Sigmoid colon (tissue), 7 donors: ENCODE measurements at places on chromosomes 7 and 10. TPM values are rescaled to one million over a fixed set of nuclear protein-coding genes. Genes with fewer than 3 reads are reported as not detected.

- H3K36me3 ChIP-seq, result no peaks in the 10 kb centered on the region
- H3K27me3 ChIP-seq, result no peaks in the 10 kb centered on the region
- DNase-seq, result no peak
Observed at GRCh38 chr10:676178-676577, 13.3 kb downstream of the DIP2C start.

DNA sequence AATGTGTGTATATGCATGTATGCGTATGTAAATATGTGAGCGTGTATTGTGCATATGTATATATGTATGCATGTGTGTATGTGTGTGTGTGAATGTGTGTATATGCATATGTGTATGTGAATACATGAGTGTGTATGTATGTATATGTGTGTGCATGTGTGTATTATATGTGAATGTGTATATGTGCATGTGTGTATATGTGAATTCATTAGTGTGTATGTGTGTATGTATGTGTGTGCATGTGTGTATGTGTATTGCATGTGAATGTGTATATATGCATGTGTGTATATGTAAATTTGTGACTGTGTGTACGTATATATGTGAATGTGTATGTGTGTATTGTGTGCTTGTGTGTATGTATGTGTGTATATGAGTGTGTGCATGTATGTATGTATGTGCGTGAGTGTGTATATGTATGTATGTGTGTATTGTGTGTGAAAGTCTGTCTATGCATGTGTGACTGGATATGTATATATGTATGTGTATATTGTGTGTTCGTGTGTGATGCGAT lies 455.9 kb downstream of the TYW1 start:
- no peaks in the 10 kb centered on the region for H3K36me3 ChIP-seq
- no peaks in the 10 kb centered on the region for H3K4me1 ChIP-seq
- no peak overlapping the region for H3K4me3 ChIP-seq

DNA sequence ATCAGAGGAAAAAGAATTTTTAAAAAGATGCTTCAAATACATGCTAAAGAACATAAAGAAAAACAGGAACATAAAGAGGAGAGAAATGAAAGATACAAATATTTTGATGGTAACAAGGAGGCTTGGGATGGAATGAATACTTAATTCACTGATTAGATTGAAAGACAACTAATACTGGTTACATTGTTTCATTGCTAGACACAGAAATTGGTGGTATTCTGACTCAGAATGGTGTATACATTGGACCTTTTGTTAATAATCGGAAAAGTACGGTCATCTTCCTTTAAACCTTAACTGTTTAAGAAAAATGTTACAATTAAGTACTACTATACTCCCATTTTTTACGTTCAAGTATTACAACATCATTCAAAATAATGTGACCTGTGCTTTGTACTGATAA lies 567.5 kb downstream of the PARD3 start:
- H3K27ac ChIP-seq, result no peak overlapping the region
- H3K4me1 ChIP-seq, result no peaks in the 10 kb centered on the region
- H3K27me3 ChIP-seq, result no peaks in the 10 kb centered on the region
- no peak overlapping the region for H3K4me3 ChIP-seq

DNA sequence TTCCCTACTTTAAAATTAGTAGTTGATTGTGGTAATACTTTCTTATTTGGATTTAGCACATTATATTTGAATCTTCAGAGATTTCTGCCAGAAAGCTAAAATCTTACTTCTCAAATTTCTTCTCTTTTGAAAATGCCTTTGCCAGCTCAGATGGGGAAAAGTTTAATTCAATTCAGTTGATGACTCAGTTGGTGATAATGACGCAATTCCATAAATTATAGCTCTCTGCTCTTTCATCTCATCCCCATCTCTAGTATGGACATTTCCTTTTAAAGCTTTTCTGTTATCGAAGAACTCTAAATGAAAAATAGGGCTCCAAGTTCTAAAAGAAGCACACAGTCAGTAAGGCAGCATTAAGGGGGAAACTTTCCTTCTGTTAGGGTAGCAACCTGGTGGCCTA lies 25.5 kb downstream of the RNLS start:
- H3K4me3 ChIP-seq, result no peak overlapping the region
- no peak for DNase-seq
- H3K27ac ChIP-seq, result no peak overlapping the region
- no peaks in the 10 kb centered on the region for H3K36me3 ChIP-seq

- H3K4me1 ChIP-seq, result no peaks in the 10 kb centered on the region
- no peak overlapping the region for H3K4me3 ChIP-seq
- no peaks in the 10 kb centered on the region for H3K27me3 ChIP-seq
Observed at GRCh38 chr7:126426652-126427051, 826.1 kb downstream of the GRM8 start.

Gene ATP6V0A4
- polyA plus RNA-seq, result not detected

Gene CRPPA
- polyA plus RNA-seq, result 0.48 TPM

Gene ADAMTS14
- polyA plus RNA-seq, result 0.99 TPM
